Stimulated activated CD8-positive, alpha-beta memory T cell treated with anti-CD3 and anti-CD28 coated beads, Interleukin-15, amount 100 ng/mL, for 1 hour (primary cell): ENCODE measurements at places on chromosomes 3 and 15.

DNA sequence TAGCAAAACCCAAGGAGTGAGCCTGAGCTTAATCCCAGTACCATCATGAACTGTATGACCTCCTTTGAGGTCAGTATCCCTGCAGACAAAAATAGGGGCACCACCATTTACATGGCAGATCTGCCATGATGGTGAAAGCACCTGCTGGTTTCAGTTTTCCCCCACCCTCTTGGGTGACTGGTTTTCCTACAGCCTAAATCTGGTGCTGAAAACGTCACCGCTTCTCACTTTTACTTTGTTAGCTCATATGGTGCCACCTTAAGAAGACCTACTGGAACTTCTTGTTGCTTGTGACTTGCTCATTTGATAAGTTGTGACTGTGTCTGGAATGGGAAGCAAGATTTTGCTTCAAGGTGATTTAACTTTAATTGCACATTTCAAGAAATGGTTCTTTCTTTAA, 5.1 kb downstream of the PPP1R2 start:
- DNase-seq, result no peak

DNA sequence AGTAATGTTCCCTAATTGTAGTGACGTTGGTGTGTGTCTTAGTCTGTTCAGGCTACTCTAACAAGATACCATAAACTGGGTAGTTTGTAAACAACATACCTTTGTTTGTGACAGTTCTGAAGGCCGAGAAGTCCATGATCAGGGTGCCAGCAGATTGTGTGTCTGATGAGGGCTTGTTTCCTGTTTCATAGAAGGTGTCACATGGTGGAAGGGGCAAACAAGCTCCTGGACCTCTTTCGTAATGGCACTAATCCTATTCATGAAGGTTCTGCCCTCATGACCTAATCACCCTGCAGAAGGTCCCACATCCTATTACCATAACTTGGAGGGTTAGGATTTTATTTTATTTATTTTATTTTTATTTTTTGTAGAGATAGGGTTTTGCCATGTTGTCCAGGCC, 11.1 kb downstream of the ATXN7 start:
- no peak for DNase-seq

DNA sequence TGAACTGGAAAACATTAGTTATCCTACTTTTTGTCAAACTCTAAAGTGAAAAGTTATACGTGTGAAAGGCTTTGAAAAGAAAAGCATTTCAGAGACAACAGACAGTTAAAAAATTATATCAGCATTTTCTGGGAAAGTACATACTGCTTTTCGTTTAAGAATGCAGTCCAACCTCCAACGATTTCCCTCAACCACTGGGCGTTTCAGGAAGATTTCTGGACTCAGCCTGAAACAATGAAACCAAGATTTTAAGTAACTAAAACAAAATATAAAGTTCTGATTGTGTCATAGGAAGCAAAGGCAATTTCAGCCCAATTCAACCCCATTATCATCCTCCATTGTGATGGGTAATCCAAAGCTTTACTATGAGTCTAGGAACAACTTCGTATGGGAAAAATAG, 110.7 kb downstream of the PLD1 start:
- no peak for DNase-seq

- DNase-seq, result no peak
Observed at GRCh38 chr3:38524141-38524739, 28.1 kb downstream of the EXOG start.

DNA sequence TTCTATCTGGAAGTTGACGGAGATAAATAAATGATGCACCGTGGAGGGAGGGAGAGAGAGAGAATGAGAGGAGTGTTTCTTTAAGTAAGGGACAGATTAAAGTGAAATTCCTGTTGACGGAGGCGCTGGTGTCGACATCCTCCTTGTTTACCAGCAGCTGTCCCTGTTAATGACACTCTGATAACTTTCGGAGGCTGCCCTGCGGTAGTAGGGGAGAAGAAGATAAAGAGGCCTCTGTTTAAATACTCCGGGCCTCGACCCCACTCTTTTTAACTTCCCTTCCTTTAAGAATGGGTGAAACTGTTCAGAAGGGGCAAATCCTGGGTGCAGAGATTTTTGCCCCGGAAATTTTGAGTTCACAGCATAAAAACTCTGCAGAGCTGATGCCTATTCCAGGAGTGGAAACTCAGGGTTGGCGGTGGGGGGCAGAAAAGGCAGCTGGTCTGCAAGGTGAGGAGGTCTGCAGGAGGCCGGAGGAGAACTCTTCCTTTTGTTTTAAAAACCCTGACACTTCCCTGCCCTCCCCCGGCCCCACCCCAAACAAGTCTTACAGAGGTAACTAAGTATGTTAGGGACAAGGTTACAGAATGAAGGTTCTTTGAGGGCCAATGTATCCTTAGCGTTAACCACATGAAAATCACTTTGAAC, 276.6 kb upstream of the NR2F2 start:
- no peak for DNase-seq

GRCh38 chr3:141275973-141276372, 44.3 kb downstream of the PXYLP1 start:
- DNase-seq, result no peak

- no peak for DNase-seq
Observed at GRCh38 chr3:191376516-191377141, 46.3 kb upstream of the UTS2B start.

- no peak for DNase-seq
Observed at GRCh38 chr3:9216736-9217135, 32.7 kb downstream of the SRGAP3 start.

DNA sequence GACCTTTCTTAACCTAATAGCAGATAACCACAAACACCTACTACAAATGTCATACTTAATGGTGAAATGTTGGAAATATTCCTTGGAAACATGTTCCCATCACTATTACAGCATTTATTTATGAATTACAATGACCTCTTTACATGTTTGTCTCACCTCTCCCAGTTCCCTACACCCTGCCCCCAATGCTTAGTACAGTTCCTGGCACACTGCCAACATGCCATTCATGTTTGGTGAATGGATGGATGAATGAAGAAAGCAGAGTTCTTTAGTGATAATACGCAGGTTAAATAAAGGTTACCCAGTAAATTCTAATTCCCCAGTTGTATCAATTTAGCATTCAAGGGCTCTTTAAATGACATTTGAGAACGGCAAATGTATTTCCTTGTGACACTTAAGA, 259.9 kb upstream of the ATP11B start:
- DNase-seq, result no peak

DNA sequence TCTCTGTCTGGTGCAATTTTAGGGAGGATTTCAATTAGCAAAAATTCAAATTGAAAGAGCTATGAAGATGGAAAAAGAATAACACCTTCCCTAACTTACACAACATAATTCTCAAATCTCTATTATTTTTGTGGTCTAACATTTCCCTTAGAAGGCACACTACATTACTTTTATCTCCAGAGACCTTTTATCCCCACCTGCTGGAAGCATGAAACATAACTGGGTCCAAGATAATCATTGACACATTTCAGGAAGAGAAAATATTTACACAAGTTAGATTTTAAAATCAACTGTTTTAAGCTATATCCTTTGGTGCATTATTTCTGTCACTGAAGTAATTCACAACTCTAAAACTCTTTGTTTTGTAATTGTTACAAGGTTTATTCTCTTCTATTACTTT, 779.5 kb downstream of the ROBO1 start:
- no peak for DNase-seq

- no peak for DNase-seq
Observed at GRCh38 chr3:46370839-46371518, at the start of gene CCR5. Gene CCR5, plus strand, starts transcription at chr3:46370946. Its CDS starts 1,957 bp downstream, at chr3:46372903.

DNA sequence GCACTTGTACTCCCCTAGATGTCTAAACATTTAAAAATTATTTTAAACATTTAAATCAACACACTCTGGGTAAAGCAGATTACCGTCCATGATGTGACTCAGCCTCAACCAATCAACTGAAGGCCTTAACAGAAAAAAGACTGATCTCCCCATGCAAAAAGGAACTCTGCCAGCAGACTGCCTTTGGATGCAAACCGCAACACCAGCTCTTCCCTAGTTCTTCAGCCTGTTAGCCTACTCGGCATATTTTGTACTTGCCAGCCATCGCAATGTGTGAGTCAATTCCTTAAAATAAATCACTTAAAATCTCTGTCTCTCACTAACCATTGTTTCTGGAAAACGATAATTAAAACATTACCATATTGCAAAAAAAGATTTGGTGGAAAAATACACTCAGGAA, 375.9 kb downstream of the RSL24D1 start:
- no peak for DNase-seq

- no peak for DNase-seq
Observed at GRCh38 chr3:86208772-86209171, 782.2 kb downstream of the VGLL3 start.

DNA sequence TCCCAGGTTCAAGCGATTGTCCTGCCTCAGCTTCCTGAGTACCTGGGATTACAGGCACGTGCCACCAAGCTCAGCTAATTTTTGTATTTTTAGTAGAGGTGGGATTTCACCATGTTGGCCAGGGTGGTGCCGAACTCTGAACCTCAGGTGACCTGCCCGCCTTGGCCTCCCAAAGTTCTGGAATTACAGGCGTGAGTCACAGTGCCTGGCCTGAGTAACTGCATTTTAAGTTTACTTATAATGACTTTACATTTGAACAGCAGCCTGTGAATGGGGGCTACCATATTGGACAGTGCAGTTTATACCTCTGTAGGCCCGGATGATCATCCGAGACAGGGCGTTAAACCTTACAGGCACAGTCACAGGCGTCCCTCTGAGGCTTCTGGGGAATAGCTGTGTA, 24.8 kb downstream of the EAF1 start:
- DNase-seq, result no peak

- no peak for DNase-seq
Observed at GRCh38 chr3:99562138-99562537, 76.3 kb upstream of the COL8A1 start.

DNA sequence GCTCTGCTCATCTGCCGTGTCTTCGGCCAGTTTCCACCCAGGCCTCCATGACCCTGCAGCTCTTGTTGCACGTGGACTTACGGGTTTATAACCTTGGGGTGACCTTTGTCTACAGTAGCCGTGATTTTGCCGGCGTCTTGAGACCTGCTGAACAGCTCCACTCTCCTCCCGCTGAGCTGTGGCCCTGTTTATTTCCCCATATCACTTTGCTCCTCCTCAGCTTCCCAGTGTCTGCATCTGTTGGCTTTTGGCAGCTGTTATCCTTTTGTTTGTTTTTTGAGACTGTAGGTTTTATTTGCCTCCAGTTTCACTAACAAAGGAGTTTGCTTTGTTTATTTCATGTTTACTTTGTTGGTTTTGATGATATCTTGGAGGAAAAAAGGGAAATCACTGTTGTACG, 29.3 kb upstream of the SLC28A1 start:
- no peak for DNase-seq

DNA sequence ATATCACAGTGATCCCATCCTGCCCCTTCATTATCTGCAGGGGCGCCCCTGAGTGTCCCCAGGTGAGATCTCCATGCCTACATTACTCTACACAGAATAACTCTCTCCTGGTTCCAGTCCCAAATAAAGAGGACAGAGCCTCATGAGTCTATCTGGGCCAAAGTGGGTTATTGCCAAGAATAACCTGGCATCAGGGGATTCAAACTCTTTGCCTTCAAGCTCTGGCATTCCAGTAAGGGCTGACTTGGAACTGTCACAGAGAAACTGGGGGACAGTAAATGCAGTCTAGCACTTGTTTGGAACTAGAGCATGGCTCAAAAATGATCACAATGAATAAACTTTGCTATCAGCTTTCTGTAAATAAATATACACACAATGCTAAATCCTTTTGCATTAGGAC, 30.3 kb downstream of the GJD2 start:
- no peak for DNase-seq

DNA sequence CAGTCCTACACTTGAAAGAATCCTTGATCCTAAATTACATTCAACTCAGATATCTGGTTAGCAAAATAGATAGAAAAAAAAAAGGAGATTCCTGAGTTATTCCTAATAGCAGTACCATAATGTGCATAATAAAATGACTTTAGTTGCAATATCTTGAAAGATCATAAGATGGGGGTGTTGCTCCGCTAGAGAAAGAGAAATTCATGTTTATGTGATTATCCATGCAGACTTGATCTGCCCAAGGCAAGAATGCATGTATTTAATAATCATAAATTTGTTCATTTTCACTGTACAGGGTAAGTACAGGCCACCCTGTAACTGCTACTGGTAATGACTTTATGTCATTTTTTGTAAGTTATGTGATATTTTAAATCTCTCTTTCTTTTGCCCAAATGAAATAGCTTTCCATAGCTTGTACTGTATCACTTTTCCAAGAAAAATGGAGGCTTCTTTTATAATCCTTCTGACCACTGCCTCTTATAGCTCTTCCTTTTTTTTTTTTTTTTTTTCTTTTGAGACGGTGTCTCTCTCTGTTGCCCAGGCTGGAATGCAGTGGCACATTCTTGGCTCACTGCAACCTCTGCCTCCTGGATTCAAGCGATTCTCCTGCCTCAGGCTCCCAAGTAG, 84.6 kb downstream of the HCN4 start:
- no peak for DNase-seq

GRCh38 chr15:68097029-68097428, 42.9 kb downstream of the PIAS1 start:
- no peak for DNase-seq

GRCh38 chr15:99114511-99115299, 9.8 kb downstream of the SYNM start:
- no peak for DNase-seq

DNA sequence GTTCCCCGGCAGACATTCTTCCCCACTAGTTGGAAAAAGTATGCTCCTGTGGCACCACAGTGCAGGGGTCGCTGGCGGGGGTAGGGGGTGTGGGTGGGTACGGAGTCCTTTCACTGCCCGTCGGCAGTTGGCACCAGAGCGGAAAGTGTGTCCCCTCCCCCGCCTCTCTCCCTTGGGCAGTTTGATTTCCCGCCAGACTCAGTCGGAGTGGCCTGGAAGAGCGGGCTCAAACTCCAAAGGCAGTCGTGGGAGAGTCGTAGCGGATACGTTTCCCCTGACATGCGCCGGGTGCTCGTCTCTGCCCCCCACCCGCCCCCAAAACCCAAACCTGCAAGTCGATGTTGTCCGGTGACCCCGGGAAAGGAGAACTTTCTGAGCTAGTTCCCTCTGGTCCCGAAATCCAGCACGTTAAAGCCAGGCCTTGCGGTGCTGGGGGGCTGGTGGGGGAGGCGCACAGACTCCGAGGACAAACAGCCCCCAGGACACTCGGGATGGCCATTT, 4.4 kb upstream of the FOXB1 start:
- DNase-seq, result no peak
